A549 treated with ZK216348 at 1 μM for 4 hours (cell line): ENCODE measurements at places on chromosomes 3 and 15. TPM values are rescaled to one million over a fixed set of nuclear protein-coding genes. Genes with fewer than 3 reads are reported as not detected.

The PIAS1 gene
- total RNA-seq: 17.1 to 21.7 TPM (median 19.5 TPM) in 5 replicates

The PGBD4 gene
- total RNA-seq: 1.1 to 1.8 TPM (median 1.6 TPM) in 5 replicates

The ADCY5 gene
- 0.23 to 0.45 TPM (median 0.32 TPM) in 5 replicates for total RNA-seq

The OXSR1 gene
- total RNA-seq: 23.2 to 41.1 TPM (median 34.8 TPM) in 5 replicates

The BBS4 gene
- total RNA-seq: 14.0 to 23.0 TPM (median 17.4 TPM) in 5 replicates

The PPM1M gene
- 3.5 to 5.8 TPM (median 5.1 TPM) in 5 replicates for total RNA-seq

The PLIN1 gene
- total RNA-seq: 0.09 to 0.11 TPM (median 0.10 TPM) in 3 of 5 replicates, not detected in the others

The CLDN16 gene
- total RNA-seq: 0.07 to 0.34 TPM in 2 of 5 replicates, not detected in the others

The ALS2CL gene
- 7.2 to 9.5 TPM (median 9.0 TPM) in 5 replicates for total RNA-seq

The LRRIQ4 gene
- total RNA-seq: not detected in 5 replicates

The FBLN2 gene
- total RNA-seq: 1.5 to 3.1 TPM (median 2.2 TPM) in 5 replicates

The SLTM gene
- 75.5 to 88.1 TPM (median 77.0 TPM) in 5 replicates for total RNA-seq

The SSUH2 gene
- 0.65 to 1.1 TPM (median 0.93 TPM) in 5 replicates for total RNA-seq

The GRIP2 gene
- total RNA-seq: 0.52 to 2.0 TPM (median 1.4 TPM) in 5 replicates

The ADPGK gene
- 74.0 to 82.3 TPM (median 78.5 TPM) in 5 replicates for total RNA-seq

The CACNA2D3 gene
- total RNA-seq: 0.04 to 0.29 TPM (median 0.07 TPM) in 3 of 5 replicates, not detected in the others

The TEX55 gene
- total RNA-seq: not detected in 5 replicates

The ITPKA gene
- total RNA-seq: 2.0 to 4.3 TPM (median 3.3 TPM) in 5 replicates

The HTR3E gene
- total RNA-seq: not detected in 5 replicates

The WDR53 gene
- total RNA-seq: 9.6 to 11.7 TPM (median 10.2 TPM) in 5 replicates

The SLC49A4 gene
- 13.2 to 16.0 TPM (median 14.1 TPM) in 5 replicates for total RNA-seq

The TMC3 gene
- not detected in 5 replicates for total RNA-seq

The ECE2 gene
- total RNA-seq: not detected in 5 replicates

The FBXW12 gene
- total RNA-seq: not detected in 5 replicates

The PIF1 gene
- 11.6 to 25.2 TPM (median 19.5 TPM) in 5 replicates for total RNA-seq

The FETUB gene
- 0.14 to 0.34 TPM (median 0.28 TPM) in 3 of 5 replicates, not detected in the others for total RNA-seq

The MYO5C gene
- total RNA-seq: 4.6 to 8.1 TPM (median 6.1 TPM) in 5 replicates

The SKOR1 gene
- total RNA-seq: 0.05 to 0.08 TPM (median 0.06 TPM) in 4 of 5 replicates, not detected in the other

The SMCO1 gene
- total RNA-seq: not detected in 5 replicates

The SLC12A1 gene
- total RNA-seq: not detected in 5 replicates

The LRRC58 gene
- total RNA-seq: 6.7 to 17.8 TPM (median 14.4 TPM) in 5 replicates

The LRRC3B gene
- not detected in 5 replicates for total RNA-seq

The LTF gene
- not detected in 5 replicates for total RNA-seq

The PLA1A gene
- 0.21 to 0.38 TPM (median 0.21 TPM) in 5 replicates for total RNA-seq

The DNAH12 gene
- total RNA-seq: 0.08 to 0.21 TPM (median 0.15 TPM) in 3 of 5 replicates, not detected in the others

The CALML4 gene
- total RNA-seq: 6.7 to 9.2 TPM (median 8.0 TPM) in 5 replicates

The CAMKV gene
- 0.26 to 0.77 TPM (median 0.45 TPM) in 5 replicates for total RNA-seq

The SRPRB gene
- 55.7 to 62.9 TPM (median 59.0 TPM) in 5 replicates for total RNA-seq

The GP5 gene
- total RNA-seq: not detected in 5 replicates

The GUCA1C gene
- total RNA-seq: not detected in 5 replicates

The ANKRD34C gene
- not detected in 5 replicates for total RNA-seq

The SERPINI2 gene
- total RNA-seq: not detected in 5 replicates

The LYSMD4 gene
- total RNA-seq: 2.5 to 3.9 TPM (median 3.8 TPM) in 5 replicates

The BCHE gene
- 0.50 to 0.87 TPM (median 0.74 TPM) in 5 replicates for total RNA-seq

The ZNF385D gene
- not detected in 5 replicates for total RNA-seq

The NRG4 gene
- 0.21 to 1.5 TPM (median 1.2 TPM) in 5 replicates for total RNA-seq
